ENCODE measurements at places on chromosomes 5 and 9.

GRCh38 chr5:150895431-150896428 lies 9.1 kb downstream of the ZNF300 start:
- no peak for DNase-seq

DNA sequence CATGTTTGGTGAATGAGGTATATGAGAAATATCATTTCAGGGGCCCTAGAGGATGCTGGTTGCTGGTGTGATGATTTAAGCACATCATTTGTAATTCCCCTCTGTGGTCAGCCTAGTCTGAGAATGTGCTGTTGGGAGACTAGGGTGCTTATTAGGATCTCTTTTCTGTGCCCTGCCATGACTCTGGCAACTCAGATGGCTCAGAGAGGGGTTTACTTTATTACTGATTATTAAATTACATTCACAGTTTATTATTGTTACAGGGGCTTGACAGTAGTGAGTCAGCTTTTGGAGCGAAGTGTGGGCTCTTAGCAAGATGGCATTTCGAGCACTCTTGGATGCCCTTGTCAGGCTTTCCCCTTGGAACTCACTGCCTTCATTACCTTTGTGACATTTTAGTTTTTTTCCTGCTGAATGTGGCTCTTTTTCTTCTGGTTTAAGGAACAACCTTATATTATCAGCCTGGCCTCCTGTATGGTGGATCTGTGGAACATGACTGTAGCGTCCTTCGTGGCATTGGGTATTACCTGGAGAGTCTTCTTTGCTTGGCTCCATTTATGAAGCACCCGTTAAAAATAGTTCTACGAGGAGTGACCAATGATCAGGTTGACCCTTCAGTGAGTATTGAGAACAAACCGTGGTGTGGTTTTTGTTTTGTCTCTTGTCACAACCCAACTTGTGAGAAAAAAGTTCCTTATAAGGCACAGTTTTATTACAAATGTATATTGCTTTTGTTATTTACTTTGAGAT lies 33.8 kb downstream of the RCL1 start:
- no peak for DNase-seq

DNA sequence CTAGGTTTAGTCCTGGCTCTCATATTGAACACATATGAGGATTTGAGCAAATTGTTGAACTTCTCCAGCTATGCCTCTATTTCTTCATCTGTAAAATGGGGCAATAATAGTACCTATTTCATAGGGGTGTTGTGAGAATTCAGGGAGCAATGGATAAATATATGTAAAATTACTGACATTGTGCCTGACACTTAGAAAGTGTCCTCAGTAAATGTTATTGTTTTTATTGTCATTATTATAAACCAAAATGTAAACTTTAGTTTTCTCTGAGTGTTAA lies 101.7 kb downstream of the ANGPTL2 start:
- no peak for DNase-seq

GRCh38 chr5:150386024-150386855 lies 26.5 kb downstream of the CD74 start:
- no peak for DNase-seq

DNA sequence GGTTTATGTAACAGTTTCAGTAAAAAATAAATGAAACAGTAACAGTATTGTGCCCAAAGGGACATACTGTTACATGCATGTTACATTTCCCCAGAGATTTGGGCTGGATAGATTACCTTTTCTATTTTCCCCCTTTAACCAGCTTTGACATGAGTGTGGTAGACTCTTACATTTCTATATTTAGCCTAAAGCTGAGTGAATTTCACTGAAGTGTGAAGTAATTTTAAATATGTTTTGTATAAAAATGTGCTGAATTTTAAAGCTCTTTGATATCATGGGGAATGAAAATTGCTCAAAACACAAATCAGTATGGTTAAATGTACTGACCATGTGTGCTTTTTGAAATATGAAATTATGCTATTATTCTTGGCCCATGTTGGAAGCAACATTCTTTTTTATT lies 122.3 kb upstream of the CDH10 start:
- DNase-seq = no peak

- DNase-seq = peak; percentile 33
Measured at GRCh38 chr5:90434116-90434714, 24.7 kb upstream of the CETN3 start.

DNA sequence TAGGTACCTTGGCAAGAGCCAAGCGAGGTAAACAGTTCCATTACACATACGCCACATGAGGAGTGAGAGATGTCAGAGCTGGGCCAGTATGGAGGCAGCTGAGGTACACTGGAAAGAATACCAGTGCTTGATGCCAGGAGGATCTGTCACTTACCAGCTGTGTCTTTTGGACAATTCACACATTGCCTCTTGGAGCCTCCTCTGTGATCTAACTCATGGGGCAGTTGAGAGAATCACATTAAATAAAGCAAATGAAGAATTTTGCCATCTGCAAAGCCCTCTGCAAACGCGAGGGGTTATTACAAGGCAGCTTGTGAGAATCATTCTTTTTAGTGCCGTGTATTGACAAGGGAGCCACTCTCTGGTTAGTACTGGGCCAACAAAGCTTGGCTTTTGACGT lies 429.7 kb upstream of the KLF4 start:
- DNase-seq = no peak

- no peak for DNase-seq
Measured at GRCh38 chr5:44150075-44150723, 239.0 kb downstream of the FGF10 start.

- no peak for DNase-seq
Measured at GRCh38 chr9:89256642-89257041, 54.4 kb upstream of the CKS2 start.

DNA sequence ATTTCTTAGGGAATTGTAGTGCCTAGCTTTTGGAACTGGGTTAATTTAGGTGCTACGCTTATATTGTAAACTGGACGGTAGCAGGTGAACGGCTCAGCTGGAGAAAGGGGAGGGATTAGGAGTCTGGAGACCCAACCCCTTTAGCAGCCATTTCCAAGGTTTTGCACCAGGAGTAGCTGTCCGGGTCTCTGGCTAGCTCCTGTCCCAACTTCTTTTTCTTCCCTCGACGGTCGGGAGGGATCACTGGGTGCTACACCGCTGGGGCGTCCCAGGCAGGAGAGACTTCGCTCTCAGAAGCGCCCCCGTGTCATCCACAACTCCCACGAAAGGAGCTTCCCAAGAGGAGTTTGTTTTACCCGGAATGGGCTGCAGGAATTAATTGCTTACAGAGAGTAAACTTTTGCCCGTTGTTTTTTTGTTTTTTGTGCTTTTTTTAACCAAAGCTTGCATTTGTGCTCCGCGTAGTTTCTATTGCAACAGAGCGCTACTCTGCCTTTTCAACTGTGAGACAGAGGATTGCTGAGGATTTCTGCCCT lies 1640.9 kb upstream of the C9orf72 start:
- no peak for DNase-seq

DNA sequence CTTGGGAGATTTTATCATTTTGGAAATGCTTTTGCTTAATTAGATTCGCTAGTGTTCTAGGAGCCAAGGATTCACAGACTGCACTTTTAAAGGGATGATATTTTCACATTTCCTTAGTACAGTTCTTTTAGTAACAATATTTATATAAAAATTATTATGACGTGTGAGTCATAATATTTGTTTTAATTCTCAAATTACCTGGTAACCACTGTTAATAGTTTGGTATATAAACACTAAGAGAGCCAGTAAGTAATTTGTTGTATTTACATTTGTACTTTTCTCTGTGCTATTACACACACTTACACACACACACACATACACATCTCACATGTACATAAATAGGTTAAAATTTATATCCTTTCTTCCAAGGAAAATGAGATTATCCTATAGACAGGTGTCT lies 58.8 kb upstream of the RAD23B start:
- no peak for DNase-seq

GRCh38 chr9:97307500-97308163 lies at the start of gene CCDC180:
Gene CCDC180 (plus strand): TSS chr9:97307659. CDS start chr9:97308064, 405 bp downstream.
- no peak for DNase-seq

DNA sequence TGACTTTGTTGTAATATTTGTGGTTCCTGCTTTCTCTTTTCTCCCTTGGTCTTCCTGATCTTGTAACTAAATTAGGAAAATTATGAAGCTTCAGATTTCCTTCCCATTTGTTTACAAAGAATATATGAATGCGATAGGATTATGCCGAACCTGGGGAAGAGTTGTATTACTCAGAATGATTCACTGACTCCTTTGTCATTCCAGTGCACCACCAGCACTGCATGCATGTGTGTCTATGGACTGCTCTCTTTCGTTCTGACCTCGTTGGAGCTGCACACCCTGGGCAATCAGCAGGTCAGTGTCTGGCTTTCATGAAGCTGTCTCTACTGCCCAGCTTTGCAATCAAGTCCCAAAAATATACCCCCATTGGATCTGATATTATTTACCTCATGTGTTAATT lies 25.5 kb downstream of the NUP188 start:
- no peak for DNase-seq

GRCh38 chr5:43207601-43208000 lies 15.6 kb downstream of the NIM1K start:
- no peak for DNase-seq

GRCh38 chr9:126532489-126532888 lies 81.2 kb upstream of the LMX1B start:
- no peak for DNase-seq

GRCh38 chr5:67802766-67803165 lies 412.8 kb upstream of the PIK3R1 start:
- DNase-seq = no peak

All from stimulated activated CD4-positive, alpha-beta T cell treated with anti-CD3 and anti-CD28 coated beads, Interleukin-4, amount 100 ng/mL, for 4 hours (primary cell).